Stimulated activated CD8-positive, alpha-beta memory T cell treated with anti-CD3 and anti-CD28 coated beads, Interleukin-4, amount 100 ng/mL, for 24 hours (primary cell): ENCODE measurements at places on chromosomes 6 and 20.

GRCh38 chr20:53621482-53622246 lies 28.0 kb upstream of the ZNF217 start:
- DNase-seq = no peak

DNA sequence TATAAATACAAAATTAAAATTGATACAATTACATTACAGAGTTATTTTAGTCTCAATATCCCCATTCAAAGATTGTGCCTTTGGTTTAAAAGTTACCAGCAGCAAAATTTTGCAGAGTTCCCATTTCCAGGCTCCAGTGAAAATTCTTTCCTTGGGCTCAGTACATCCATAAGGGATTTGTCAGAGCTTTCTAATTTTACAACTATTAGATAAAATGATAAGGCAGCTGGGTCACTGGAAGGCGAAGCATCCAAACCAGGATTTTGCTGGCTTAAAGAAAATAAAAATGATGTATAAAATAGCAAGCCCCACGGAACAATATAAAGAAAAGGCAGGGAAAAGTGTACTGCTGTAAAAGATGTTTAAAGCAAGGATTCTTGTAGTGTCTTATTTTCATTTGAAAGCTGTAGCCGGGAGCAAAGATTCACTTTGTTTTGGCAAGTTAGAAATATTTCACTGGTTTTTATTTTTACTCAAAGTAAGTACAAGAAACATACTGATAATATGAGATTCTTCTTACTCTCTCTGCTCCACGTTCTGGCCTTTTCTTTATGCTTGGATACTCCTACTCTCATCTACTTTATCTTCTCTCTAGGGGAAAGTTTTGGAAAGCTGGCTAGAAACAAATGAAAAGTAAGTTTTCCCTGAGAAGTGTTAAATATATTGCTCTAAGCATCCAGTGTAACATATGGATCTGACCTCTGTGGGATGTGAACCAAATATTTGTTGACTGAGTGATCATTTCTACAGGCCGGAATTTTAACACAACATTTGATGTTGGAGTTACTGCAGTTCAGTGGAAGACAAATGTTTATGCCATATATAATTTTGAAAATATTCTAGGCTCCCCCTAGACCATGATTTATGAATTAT lies 488.4 kb downstream of the PHF3 start:
- no peak for DNase-seq

- no peak for DNase-seq
Observed at GRCh38 chr6:90268178-90268577, 28.5 kb downstream of the BACH2 start.

- DNase-seq = peak; percentile 96
Observed at GRCh38 chr6:32838114-32838958, at the start of gene TAP2. Gene TAP2, minus strand, starts transcription at chr6:32838739. Its CDS starts 506 bp downstream, at chr6:32838233.

GRCh38 chr20:13856354-13856753 lies 71.5 kb downstream of the NDUFAF5 start:
- DNase-seq = no peak
